ENCODE measurements at places on chromosomes 3 and 15. TPM values are rescaled to one million over a fixed set of nuclear protein-coding genes. Genes with fewer than 3 reads are reported as not detected.
A peak's percentile ranks its signal among the peaks of the same experiment; 100 is the strongest.

The ACVR2B gene
- 10.9 TPM for total RNA-seq

The GPR27 gene
- total RNA-seq, result not detected

The PLXNB1 gene
- total RNA-seq, result 3.4 TPM

The GHSR gene
- total RNA-seq, result 0.28 TPM

The TMEM207 gene
- not detected for total RNA-seq

The ARHGEF3 gene
- total RNA-seq, result 60.5 TPM

The GREM1 gene
- total RNA-seq, result 0.84 TPM

The TMEM158 gene
- total RNA-seq, result 15.4 TPM

The STRA6 gene
- total RNA-seq, result 0.22 TPM

The TMEM40 gene
- not detected for total RNA-seq

The HEG1 gene
- total RNA-seq, result 5.7 TPM

The ACP3 gene
- 7.6 TPM for total RNA-seq

- no peak for DNase-seq
These were observed 41.3 kb upstream of the ICE2 start for GRCh38 chr15:60520013-60520824.

DNA sequence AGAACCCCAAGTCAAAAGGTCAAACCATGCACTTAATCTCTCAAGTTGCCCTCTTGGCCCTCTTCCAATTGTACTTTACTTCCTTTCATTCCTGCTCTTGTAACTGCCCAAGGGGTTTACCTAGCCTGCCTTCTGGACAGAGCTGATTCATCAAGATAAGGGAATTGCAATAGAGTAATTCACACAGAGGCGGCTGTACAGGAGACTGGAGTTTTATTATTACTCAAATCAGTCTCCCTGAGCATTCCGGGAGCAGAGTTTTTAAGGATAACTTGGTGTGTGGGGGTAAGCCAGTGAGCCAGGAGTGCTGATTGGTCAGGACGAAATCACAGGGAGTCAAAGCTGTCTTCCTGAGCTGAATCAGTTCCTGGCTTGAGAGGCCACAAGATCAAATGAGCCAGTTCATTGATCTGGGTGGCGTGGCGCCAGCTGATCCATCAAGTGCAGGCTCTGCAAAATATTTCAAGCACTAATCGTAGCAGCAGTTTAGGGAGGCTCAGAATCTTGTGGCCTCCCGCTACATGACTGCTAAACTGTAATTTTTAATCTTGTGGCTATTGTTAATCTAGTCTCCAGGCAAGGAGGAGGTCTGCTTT, 590.0 kb downstream of the EPHA3 start:
- DNase-seq, result no peak

- DNase-seq, result no peak
These were observed 9.4 kb upstream of the EID1 start for GRCh38 chr15:48868536-48868935.

- no peak for DNase-seq
These were observed 192.5 kb downstream of the SHOX2 start for GRCh38 chr3:157913741-157914150.

- no peak for DNase-seq
These were observed 39.0 kb downstream of the ARHGEF3 start for GRCh38 chr3:56762718-56763117.

GRCh38 chr15:52790169-52790708, at the start of gene ONECUT1:
TSS of gene ONECUT1 (minus strand) at chr15:52790336. CDS start at chr15:52789884, 452 bp downstream.
- no peak for DNase-seq

GRCh38 chr3:170076715-170077238, 39.0 kb downstream of the GPR160 start:
- DNase-seq, result no peak

GRCh38 chr15:68126396-68126795, 72.3 kb downstream of the PIAS1 start:
- DNase-seq, result peak; percentile 85

GRCh38 chr3:122563717-122564025, 429 bp downstream of the PARP9 start:
- DNase-seq, result no peak

- DNase-seq, result no peak
These were observed 5.2 kb upstream of the VEPH1 start for GRCh38 chr3:157508461-157508860.

- no peak for DNase-seq
These were observed 79.4 kb downstream of the RETNLB start for GRCh38 chr3:108677811-108678210.

GRCh38 chr3:130679218-130679617, 67.4 kb downstream of the PIK3R4 start:
- DNase-seq, result no peak

DNA sequence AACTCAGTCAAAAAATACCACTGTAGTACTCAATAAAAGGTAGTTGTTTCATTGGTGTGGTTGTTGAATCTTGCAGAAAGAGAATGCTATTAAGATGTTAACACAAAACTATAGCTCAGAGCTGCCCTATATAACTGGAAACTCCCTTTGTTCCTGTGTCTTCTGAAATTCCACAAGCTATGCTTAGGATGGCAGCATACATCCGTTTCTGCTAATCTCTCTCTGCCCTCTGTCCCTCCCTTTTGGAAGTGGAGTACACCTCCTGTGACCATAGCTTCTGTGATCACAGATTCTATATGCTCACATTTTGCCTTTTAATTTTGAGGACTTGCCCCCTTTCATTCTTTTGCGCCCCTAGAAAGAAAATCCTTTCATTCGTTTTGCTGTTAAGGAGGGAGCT, 33.7 kb downstream of the ARPP21 start:
- DNase-seq, result no peak

- DNase-seq, result no peak
These were observed 218.2 kb downstream of the STXBP5L start for GRCh38 chr3:121126033-121126706.

GRCh38 chr15:93451822-93452221, 362.8 kb upstream of the RGMA start:
- DNase-seq, result no peak

DNA sequence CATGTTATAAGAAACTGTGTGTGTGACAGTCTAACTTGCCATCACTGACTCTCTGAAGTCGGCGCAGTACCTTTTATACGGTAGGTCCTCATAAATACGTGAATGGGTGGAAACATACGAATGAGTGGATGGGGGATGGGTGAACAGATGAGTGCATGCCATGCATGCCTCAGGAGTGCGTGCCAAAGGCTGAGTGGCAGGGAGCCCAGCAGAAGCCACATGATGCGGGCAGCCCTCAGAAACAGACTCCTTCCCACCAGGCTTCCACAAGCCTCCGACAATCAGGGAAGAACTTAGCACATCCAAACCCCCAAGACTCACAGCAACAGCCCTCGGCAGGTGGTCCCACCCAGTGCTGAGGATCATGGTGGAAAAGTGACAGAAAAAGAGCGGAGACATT, 16.7 kb downstream of the HCN4 start:
- DNase-seq, result no peak

DNA sequence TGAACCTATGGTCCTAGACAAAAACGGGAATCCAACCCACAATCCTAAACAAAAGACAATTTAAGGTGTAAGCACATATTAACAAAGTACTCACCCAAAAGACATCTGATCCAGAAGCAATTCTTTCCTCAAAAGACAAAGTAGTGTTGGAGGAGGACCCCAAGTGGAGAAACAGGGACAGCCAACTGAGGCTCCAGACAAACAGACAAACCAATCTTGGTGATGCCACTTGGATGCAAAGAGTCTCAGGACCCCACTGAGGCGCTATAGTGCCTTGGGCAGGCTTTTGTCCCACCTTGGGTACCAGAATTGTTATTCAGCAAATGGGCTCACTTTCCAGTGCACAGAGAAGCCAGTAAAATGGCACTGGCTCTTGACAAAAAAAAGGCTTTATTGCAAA, 613.8 kb downstream of the DIPK2A start:
- DNase-seq, result no peak

- no peak for DNase-seq
These were observed 53.8 kb upstream of the PLAAT1 start for GRCh38 chr3:193187070-193187722.

DNA sequence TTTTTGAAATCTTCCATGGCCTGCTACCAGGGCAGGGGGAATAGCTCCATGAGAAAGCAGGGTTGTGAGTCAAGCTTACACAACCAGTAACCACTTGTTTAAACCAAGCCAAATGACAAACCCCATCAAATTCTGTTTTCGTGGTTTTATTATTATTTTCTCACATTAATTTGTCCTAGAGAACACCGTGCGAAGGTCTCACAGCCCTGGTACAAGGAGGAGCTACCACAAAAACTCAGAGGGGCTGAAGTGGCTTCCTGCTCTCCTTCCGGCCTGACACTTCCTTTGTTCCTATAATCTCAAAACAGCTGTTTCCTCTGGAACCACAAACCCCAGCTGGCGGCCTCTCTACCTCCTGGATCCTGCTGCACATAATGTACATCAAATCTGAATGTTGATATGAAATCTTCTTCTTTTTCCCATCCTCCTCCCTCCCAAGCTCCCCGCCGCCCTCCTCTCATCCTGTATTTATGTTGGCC, 375.9 kb downstream of the MCTP2 start:
- DNase-seq, result peak; percentile 39

DNA sequence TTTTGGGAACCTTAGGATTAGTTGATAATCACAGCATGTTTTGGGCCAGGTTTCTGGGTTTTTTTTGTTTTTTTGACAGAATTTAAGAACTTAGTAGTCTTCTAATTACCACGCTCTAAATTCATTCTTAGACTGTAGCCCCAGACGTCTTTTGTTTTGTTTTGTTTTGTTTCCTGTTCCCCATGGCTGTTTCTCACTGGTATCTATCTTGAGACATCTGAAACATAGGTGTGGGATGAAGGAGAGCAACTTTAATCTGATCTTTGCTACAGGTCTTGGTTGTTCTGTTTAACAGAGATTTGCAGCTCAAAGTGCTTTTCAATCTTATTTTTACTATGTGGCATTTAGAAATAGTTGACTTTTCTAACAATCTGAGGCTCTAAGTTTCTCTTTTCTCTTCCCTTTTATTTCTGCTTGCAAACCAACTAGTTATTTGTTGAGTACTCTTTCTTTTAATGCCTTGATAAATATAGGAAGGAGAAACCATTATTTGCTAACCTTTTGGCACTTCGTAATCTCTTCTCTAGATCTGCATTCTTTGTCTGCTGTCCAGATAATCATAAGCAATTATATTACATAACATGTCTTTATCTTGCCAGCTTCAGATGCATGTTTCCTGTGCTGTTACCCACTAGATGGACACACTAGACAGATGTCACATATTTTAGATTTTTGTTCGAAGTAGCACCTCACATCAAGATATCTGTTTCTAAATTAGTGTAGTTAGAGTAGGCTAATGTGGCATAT, 40.9 kb downstream of the FBXL2 start:
- DNase-seq, result no peak

- DNase-seq, result no peak
These were observed 2.5 kb upstream of the FBN1 start for GRCh38 chr15:48647962-48648361.

DNA sequence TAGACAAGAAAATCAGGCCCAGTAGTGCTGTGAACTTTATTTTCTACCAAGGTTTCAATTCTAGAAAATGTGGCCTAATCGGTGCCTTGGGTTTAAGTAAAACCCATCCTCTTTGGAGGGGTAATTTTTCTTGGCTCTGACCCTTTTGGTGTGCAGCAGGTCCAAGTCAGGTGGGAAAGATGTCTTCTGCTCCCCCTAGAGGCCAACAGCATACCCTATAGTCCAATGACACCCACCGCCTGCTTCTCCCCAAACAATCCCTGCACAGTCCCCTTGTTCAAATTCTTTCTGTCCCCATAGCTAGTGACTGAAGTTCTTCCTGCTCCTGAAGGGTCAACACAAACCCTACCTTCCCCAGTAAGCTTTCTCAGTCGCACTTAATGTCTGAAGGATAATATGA, 261.8 kb upstream of the GOLGA6L4 start:
- DNase-seq, result no peak

- no peak for DNase-seq
These were observed 276.6 kb upstream of the CFAP20DC start for GRCh38 chr3:59326246-59327024.

- DNase-seq, result no peak
These were observed 34.7 kb upstream of the LACTB start for GRCh38 chr15:63086947-63087346.

- no peak for DNase-seq
These were observed 6.9 kb upstream of the HOMER2 start for GRCh38 chr15:82959423-82959822.

DNA sequence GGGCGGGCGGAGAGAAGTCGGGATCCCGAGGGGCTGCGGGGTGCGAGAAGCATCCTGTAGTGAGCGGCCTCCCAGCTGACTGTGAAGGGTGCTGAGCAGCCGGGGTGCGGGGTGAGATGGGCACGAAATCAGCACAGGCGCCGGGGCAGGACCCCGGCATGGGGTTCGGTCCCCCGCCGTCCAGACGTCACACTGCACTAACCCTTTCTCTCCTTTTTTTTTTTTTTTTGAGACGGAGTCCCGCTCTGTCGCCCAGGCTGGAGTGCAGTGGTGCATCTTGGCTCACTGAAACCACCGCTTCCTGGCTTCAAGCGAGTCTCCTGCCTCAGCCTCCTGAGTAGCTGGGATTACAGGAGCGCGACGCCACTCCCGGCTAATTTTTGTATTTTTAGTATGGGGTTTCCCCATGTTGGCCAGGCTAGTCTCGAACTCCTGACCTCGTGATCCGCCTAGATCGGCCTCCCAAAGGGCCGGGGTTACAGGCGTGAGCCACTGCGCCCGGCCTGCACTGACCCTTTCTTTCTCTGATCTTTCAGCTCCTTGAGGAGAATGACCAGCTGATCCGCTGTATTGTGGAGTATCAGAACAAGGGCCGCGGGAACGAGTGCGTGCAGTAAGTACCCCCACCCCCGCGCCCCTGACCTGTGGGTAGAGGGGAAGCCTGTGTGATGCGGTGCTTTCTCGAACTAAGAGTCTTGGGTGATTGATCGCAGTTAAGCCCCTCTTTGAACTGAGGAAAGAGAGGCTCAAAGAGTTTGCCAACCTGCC, 513 bp downstream of the SS18L2 start:
- DNase-seq, result no peak

GRCh38 chr15:81859737-81860516, 185.9 kb downstream of the MEX3B start:
- no peak for DNase-seq

GRCh38 chr3:129722527-129722926, 116.1 kb upstream of the PLXND1 start:
- DNase-seq, result no peak

GRCh38 chr15:82832601-82833361, 23.4 kb downstream of the WHAMM start:
- no peak for DNase-seq

- no peak for DNase-seq
These were observed 79.0 kb upstream of the CDV3 start for GRCh38 chr3:133494469-133494868.

DNA sequence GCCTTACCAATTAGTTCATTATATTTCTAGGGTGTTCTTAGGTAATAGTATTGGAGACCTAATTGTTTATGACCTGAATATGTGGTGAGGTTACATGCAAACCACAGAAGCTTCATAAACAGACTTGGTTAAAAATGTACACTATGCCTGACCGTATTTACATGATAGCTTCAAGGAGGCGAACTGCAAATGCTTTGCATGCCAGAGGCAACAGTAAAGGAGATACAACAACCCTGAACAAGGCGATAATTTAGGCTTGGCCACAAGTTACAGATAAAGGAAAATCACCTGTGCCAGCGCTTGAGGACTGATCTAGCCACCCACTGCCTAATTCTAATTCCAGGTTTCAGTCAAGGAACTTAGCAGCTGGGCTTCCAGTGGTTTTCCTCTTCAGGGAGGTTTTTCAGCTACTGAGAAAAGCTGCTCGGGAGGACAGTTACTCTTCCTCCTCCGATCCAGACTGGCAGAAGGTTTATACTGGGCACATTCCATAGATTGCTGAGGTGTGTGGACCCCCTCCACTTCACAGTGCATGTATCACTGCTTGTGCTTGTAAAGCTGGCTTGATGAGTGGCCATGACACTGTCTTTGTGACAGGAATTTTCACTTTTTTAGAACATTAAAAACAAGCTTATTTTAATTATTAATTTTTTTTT, 95.6 kb downstream of the DHX36 start:
- no peak for DNase-seq

GRCh38 chr3:87607234-87607633, 330.9 kb upstream of the POU1F1 start:
- DNase-seq, result no peak

All from adrenal gland (tissue), 19 donors.